ENCODE measurements at places on chromosomes 6 and 20. TPM values are rescaled to one million over a fixed set of nuclear protein-coding genes. Genes with fewer than 3 reads are reported as not detected.

DNA sequence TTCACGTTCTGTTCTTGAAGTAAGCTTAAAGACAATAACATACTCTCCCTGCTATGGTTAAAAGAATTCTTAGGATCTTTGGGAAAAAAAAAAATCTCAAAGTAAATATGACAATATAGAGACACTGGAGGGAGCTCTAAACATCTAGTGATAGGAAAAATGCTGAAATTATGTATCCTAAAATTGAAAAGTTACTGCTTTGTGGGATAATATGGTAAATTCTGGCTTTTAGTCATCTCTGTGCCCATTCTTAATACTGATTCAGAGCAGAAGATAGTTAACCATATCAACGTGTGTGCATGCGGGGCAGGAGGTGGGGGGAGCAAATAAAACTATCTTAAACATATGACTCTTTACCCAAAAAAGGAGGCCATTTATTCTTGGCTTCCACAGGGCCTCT lies 165.4 kb downstream of the GMPR start:
- DNase-seq, result no peak

The TPX2 gene
- 2.0 TPM for total RNA-seq

- peak; percentile 32 for DNase-seq
Observed at GRCh38 chr6:132937466-132937906, 123.1 kb downstream of the RPS12 start.

GRCh38 chr6:90365002-90365401 lies 68.4 kb upstream of the BACH2 start:
- no peak for DNase-seq

- no peak for DNase-seq
Observed at GRCh38 chr20:25300496-25301170, 52.7 kb downstream of the PYGB start.

The CGA gene
- 1.2 TPM for total RNA-seq

DNA sequence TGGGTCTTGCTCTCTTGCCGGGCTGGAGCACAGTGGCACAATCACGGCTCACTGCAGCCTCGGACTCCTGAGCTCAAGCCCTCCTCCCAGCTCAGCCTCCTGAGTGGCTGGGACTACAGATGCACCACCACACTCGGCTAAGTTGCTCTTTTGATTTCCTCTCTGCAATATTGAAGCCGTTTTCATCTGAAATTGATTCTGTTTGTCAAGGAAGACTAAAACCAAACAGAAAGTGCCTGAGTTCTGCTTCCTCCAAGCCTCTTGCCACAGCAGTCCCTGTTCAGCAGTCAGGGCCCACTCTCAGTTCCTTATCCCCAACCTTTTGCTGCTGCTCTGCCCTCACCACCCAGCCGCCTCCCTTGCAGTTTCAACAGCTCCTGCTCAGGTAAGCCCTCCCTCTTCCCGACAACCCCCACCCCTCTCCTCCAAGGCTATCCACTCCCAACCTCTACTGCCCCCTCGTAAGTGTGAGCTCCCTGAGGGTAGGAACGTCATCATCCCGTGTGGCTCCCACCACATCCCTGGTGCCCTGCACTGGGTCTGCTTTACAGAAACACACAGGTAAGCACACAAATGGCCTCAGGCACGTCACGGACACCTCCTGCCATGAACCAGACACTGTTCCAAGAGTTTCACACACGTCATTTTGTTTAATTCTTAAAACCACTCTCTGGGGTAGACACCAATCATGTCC lies 70.7 kb upstream of the TAB2 start:
- DNase-seq, result no peak

The TNFRSF6B gene
- total RNA-seq, result 1.4 TPM

- no peak for DNase-seq
Observed at GRCh38 chr6:12160326-12160725, 129.8 kb upstream of the EDN1 start.

GRCh38 chr6:101878554-101879276 lies 485.2 kb downstream of the GRIK2 start:
- DNase-seq, result no peak

The HFE gene
- 8.8 TPM for total RNA-seq

- DNase-seq, result no peak
Observed at GRCh38 chr6:19432966-19433498, 404.1 kb upstream of the ID4 start.

DNA sequence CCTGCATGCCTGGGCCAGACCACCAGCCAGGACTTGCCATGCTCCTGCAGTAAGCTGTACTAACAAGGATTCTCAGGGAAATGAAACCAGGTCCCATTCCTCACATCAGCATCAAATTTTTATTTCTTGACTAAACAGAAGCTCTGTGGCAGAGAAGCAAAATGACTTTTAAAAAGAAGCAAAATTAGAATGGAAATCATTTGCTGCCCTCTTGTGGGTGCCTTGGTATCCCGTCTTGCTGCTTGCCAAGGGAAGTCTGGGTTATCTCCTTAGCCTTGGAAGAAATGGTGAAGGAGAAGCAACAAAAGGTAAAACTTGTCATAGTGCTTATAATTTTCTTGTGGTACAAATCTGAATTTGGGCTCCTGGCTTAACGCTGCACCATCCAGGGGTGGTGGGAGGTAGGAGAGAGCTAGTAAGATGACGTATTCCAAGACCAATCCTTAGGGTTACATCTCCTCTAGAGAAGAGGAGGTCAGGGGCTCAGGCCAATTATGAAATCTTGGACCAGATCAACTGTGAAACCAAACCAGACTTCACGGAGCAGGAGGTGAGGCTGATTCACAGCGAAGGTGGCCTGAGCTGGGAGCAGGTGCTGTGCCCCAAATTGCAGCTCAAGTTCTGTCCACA lies 107.5 kb downstream of the FAXC start:
- no peak for DNase-seq
